ENCODE measurements at places on chromosomes 3 and 15.

- DNase-seq, result no peak
Observed at GRCh38 chr3:129614927-129615363, 8.5 kb upstream of the PLXND1 start.

DNA sequence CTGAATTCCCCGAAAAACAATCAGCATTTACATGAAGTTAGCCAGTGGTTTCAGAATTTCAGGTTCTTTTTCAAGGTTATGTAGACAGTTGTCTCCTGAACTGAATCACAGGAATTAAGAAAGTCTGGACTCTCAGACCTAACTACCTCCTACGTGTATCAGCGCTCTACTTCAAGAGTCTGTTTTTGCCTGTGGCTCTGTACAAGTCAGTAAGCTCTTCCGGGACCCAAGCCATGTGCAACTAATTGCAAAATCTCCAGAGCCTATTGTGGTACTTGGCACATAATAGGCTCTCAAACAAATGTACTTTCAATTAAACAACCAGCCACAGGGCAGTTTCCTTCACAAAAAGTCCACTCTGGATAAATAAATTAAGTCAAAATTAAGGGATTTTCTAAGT lies 414.2 kb downstream of the PDCD6IP start:
- DNase-seq, result no peak

- DNase-seq, result no peak
Observed at GRCh38 chr3:14650193-14650592, 1.4 kb upstream of the CCDC174 start.

- DNase-seq, result no peak
Observed at GRCh38 chr3:195251336-195252065, 19.5 kb downstream of the XXYLT1 start.

- no peak for DNase-seq
Observed at GRCh38 chr3:79344876-79345871, 422.6 kb downstream of the ROBO1 start.

GRCh38 chr3:194987571-194988494 lies 283.1 kb downstream of the XXYLT1 start:
- DNase-seq, result no peak

DNA sequence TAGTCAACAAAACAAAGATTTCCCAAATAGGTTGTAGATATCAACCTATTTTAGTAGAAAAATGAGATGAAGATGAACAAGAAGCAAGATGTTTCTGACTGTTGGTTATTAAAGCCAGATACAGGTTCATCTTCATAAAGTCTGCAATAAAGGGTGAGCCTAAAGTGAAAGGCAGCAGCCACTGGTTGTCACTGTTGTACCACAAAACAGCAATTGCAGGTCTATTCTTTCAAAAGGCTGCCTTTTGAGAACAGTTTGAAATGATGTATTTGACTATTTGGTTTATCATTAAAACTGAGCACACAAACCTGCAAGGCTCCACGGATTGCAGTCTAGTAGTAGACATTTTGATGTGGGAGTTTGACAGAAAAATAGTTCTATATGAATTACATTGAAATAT lies 543.4 kb downstream of the GBE1 start:
- DNase-seq, result no peak

GRCh38 chr3:19644405-19644804 lies 289.6 kb downstream of the EFHB start:
- no peak for DNase-seq

DNA sequence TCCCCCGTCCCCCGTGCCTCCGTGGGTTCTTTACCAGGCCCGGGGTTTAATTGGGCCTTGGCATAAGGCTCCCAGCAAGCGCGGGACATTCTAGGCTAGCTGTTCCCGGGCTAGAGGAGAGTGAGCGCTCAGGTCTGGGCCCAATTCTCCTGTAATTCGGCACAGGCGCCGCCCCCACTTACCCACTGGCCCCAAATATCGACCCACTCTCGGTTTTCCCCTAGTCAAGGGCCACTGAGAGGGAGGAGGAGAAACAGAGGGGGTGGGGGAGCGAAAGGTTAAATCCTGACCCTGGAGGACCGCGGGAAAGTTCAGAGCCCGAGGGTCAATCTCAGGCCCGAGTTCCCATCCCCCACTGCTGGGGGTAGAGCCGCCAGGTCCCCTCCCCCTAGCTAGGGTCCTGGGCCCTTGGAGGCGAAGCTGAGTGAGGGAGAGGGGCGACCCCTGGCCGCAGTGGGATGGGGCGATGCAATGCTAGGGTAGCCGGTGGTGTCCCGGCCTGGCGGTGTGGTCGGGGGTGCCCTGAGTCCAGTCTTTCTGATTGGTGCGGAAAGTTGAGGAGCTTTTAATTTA lies 8.5 kb upstream of the ONECUT1 start:
- DNase-seq, result no peak

- DNase-seq, result no peak
Observed at GRCh38 chr15:98803228-98804056, 155.1 kb downstream of the IGF1R start.

DNA sequence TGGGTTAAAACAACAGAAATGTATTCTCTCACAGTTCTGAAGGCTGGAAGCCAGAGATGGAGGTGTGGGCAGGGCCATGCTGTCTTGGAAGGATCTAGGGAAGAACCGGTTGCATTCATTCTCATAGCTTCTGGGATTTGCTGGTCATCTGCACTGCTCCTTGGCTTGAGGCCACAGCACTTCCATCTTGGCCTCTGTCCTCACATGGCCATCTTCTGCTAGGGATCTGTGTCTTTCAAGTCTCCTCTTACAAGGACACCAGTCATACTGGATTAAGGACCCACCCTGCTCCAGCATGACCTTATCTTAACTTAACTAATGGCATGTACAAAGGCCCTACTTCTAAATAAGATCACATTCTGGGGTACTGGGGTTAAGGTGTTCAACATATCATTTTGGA lies 47.7 kb downstream of the RPLP1 start:
- no peak for DNase-seq

DNA sequence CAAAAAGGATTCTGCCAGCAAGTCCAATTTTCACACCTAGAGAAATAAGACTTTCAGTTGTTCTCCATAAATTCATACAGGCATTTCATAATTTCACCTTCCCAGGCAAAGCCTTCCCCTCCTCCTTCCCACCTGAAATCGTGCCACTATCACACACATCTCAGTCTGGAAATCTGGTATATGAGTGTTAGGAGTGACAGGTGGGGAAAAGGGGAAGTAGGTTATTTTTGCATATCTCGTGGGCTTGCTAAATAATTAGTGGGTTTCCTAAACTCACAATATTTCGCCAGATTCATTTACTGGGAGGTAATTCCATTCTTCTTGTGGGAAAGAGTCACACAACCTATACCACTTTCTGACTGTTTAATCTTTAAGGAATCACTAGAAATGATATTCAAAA lies 7.4 kb downstream of the ALDH1A2 start:
- DNase-seq, result no peak

GRCh38 chr15:82625136-82625535 lies 22.0 kb downstream of the CPEB1 start:
- no peak for DNase-seq

DNA sequence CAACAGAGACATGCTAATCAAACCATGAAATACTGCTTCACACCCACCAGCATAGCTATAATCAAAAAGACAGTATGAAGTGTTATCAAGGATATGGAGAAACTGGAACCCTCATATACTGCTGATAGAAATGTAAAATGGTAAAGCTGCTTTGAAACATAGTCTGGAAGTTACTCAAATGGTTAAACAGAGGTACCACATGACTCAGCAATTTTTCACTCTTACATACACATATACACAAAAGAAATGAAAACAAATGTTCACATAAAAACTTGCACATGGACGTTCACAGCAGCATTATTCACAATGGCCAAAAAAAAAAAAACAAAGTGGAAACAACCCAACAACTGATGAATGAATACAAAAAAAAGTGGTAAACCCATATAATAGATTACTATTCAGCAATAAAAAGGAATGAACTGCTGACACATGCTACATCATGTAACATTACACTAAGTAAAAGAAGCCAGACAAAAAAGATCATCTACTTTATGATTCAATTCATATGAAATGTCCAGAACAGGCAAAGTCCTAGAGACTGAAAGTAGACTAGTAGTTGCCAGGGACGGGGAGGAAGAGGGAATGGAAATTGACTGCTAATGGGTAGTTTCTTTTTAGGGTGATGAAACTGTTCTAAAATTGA lies 23.2 kb downstream of the ZNF148 start:
- no peak for DNase-seq

Measured in activated CD4-positive, alpha-beta T cell treated with anti-CD3 and anti-CD28 coated beads for 4 hours (primary cell).